ENCODE measurements at places on chromosomes 13 and 19. TPM values are rescaled to one million over a fixed set of nuclear protein-coding genes. Genes with fewer than 3 reads are reported as not detected.

The ZGLP1 gene
- 7.6 TPM for total RNA-seq

- no peak for DNase-seq
Observed at GRCh38 chr13:113098162-113098732, 7.3 kb upstream of the F7 start.

DNA sequence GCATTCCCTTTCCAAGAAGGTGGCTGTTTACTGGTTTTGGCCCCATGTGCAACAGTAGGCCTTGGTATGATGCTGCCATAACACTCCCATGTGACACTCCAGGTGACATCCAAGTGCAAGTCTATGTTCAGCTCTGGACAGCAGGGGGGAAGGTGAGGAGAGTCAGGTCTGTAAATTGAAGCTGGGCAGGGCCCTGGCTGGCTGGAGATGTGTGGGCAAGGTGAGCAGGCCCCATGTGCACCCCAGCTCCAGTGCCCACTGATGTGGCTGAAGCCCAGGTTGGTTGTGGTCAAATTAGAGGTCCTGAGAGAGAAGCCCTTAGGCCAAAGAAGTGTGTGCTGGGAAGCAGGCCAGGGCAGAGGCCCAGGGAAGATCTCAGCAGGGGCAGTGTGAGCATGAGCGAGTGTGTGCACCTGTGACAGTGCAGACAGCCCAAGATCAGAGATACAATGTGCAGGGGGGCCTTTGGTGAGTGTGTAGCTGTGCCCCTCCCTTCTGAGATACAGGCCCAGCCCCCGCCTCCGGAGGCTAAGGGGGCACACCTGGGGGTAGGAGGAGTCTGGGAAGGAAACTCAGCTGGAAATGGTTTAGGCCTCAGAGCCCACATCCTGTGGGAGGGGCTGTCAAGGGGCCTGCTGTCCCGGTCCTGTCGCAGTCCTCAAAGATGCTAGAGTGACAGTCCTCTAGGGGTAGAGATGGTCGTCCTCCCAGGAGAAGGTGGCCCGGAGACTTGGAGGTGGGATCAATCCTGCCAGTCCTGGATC lies 18.6 kb downstream of the DEDD2 start:
- DNase-seq, result no peak

DNA sequence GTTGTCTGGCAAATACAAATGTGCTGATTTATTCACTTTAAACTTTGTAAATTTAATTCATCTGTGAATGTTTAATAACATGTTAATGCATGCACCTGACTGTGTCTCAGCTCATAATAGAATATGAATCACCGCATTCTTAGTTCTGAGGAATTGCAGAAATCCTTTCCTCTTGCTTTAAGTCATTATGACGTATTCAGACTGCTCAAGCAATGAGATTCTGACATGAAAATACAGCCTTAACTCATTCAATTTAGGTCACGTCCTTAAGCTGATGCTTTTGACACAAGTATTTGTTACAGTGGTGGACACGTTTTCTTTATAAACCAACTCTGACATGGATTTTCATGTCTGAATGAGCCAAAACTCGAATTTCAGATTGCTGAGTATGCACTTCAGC lies 541.0 kb upstream of the KLF12 start:
- no peak for DNase-seq

Measured in osteocyte (in vitro differentiated cells).